ENCODE measurements at places on chromosomes 12 and 14.

DNA sequence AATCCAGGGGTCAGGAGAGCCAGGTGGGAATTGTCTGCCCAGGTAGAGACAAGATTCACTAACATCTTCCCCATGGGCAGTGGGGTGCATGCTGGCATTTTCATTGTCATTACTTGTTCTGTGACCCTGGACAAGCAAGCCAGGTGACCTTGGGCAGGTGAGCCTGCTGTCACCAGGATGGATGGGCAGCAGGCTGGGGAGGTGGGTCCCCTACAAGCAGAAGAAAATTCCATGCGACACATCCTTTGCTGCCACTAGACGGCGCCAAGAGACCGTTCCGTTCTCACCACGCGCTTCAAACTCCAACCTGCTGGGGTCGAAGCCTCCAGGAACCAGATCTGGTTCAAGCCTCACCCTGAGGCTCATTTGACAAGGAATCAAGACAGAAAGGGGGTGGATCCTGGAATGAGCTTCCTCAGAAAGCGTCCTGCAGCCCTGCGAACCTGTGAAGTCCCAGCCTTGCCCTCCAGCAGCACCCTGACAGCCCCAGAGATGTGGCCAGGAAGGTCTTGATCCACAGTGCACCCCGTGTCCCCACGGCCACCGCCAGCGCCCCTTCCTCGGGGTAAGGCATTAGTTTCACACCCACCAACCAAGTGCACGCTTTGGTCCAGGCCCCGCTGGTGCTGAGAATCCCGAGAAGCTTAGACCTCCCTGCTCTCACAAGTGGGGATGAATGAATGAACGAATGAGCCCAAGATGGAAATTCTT, 3.2 kb upstream of the DYNC1H1 start:
- no peak for DNase-seq

DNA sequence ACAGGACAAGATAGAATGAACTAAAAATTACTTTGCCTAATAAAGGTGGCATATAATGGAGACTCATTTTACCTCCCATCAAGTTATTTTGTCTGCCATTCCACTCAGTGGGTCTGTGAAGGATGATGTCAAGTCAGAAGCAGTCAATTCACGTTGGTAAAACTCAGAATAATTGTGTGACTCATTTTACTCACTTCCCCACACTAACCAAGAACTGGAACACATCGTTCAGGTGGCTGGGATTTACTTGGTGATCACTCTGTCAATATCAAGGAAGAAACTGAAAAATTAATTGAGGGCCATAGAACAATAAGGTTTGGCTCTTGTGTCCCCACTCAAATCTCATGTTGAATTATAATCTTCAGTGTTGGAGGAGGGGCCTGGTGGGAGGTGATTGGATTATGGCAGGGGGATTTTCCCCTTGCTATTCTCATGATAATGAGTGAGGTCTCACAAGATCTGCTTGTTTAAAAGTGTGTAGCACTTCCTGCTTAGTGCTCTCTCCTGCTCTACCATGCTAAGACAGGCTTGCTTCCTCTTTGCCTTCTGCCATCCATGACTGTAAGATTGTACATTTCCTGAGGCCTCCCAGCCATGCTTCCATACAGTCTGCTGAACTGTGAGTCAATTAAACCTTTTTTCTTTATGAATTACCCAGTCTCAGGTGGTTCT, 35.7 kb upstream of the GTF2A1 start:
- no peak for DNase-seq

DNA sequence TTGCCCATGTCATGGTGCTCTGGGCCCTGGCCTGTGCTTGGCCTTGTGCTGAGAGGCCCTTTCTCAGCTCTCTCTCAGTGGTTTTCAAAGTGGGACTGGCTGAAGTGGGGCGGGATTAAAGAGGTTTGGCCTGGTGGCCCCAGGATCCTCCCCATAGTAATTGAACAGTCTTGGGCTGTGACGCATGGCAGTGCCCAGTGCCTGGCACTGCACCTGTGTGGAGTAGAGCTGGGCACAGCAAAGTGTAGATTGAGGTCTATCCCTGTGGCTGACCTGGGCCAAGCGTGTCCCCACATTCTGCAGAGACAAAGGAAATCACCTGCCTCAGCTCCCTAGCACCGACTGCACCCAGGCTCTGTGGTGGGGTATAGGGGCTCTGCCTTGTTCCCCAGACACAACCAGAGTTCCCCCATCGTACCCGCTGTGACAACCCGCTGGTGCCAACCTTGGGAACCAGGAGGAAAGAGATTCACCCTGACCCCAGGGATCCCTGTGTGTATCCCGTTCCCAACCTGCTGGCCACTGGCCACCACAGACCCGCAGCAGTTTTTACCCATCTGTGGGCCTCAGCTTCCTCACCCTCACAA, 9.9 kb upstream of the CYP46A1 start:
- no peak for DNase-seq

DNA sequence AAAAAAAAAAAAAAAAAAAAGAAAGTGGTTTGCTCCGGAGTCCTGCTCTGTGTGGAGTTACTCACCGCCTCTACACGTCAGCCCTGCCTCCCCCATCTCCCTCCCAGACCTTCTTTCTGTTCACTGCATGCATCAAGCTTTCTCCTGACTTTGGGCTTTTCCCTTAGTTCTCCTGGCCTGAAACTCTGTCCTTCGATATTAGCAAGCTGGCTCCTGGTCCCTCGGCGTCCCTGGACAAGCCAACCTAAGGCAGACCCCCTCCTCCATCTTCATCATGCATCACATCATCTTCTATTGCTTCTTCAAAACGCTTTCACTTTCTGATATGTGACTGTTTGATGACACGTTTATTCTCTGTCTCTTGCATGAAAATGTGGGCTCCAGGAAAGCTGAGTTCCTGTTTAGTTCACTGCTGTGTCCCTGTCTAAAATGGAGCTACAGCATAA, 40.6 kb downstream of the SLC15A4 start:
- DNase-seq, result no peak

GRCh38 chr14:95523051-95523814, 6.8 kb upstream of the SYNE3 start:
- no peak for DNase-seq

DNA sequence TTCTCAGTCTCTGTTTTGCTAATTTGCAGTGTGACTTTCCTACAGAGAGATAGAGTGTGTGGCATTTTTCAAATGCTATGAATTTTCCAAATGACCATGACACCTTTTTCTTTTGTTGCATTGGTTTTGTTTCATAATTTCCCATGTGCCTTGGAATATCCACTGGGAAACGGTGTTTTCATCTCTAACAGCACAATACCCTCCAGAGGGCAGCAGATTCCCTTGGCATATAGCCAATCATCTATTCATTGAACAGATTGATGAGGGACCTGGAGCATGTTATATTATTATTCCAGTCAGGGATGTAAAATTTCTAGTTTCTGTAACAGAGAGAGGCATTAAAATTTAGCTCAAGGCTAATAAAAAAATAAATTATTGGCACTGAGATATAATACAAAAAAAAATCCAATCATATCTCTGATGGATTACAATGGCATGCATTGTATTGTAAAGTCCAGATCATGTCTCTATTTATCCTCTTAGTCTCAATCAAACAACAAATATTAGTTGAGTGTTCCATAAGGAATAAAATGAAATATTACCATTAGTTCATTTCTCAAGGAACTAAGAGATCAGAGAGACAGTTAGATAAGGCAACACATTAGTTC, 29.6 kb upstream of the NTN4 start:
- DNase-seq, result no peak

- DNase-seq, result no peak
Observed at GRCh38 chr14:91964724-91965123, 17.2 kb upstream of the FBLN5 start.

GRCh38 chr14:85575617-85575898, 45.6 kb downstream of the FLRT2 start:
- DNase-seq, result no peak

GRCh38 chr12:113655479-113655878, 183.8 kb upstream of the LHX5 start:
- no peak for DNase-seq

DNA sequence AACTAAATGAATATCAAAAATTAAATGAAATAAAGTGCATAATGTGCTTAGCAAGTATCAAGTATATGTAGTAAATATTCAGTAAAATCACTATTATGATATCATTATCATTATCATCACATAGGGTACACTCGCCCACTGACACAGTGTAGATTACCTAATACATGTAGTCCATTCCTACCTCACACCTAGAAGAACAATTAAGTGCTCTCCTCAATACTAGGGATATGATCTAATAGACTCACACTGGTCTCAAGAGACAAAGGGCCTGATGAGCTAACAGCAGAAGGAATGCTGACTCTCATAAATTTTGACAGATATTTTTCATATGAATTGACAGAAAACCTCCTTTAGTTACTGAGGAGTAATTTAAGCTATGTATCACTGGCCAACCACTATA, 29.1 kb downstream of the FSCB start:
- DNase-seq, result no peak

- DNase-seq, result no peak
Observed at GRCh38 chr14:58732387-58732786, 94.6 kb downstream of the DACT1 start.

DNA sequence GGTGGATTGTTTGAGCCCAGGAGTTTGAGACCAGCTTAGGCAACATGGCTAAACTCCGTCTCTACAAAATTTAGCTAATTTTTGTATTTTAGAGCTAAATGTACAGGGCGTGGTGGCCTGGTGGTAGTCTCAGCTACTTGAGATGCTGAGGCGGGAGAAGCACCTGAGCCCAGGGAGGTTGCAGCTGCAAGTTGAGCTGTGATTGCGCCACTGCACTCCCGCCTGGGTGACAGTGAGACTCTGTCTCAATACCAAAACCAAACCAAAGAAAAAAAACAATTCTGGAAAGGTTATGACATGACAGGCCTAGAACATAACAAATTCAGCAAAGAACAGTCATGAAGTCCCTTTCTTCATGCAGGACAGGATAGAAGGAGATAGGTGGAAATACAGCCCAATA, 25.7 kb downstream of the WDR89 start:
- no peak for DNase-seq

GRCh38 chr14:97264516-97265230, 467.5 kb downstream of the VRK1 start:
- DNase-seq, result no peak

GRCh38 chr12:92827836-92828431, 101.2 kb downstream of the EEA1 start:
- DNase-seq, result no peak

DNA sequence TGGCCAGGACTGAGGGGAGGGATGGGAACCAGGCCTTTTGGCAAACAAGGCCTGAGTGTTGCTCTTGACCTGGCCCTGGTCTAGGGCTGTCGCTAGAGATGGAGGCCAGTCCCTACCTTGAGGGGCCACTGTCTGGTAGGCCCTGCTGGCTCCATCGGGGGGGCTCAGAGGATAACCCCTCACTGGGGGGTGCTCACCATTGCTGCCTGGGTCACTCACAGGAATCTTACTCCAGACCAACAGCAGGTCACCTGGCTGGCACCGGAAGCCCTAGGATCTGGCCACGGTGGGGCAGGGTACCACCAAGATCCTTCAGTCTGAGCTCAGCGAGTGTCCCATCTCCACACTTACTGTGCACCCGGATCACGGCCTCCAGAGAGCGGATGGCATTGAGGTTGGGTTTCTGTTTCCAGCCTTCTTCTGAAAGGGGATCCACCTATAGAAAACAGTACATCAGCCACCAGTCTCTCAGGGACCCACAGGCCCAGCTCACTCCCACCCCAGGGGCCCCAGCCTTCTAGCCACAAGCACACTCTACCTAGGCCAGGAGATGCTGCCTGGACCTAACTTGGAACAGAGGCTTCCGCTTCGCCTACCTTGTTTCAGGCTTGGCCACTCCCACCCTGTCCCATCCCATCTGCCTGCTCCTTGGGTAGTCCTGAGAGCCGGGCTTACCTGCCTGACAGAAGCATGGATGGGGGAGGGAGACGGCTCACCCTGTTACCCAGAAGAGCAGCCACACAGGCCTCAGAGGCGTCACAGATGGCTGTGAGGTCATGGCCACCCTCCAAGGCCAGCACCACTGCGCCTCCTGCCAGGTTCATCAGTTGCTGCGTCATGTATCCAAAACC, 12.2 kb downstream of the SLC48A1 start:
- no peak for DNase-seq
